ENCODE measurements at places on chromosomes 1 and 21. TPM values are rescaled to one million over a fixed set of nuclear protein-coding genes. Genes with fewer than 3 reads are reported as not detected.

HHIPL2 gene
- 0.16 TPM for total RNA-seq

TRNP1 gene
- 16.4 TPM for total RNA-seq

ZNF678 gene
- 73.5 TPM for total RNA-seq

LRRC8B gene
- total RNA-seq: 32.8 TPM

TRIM46 gene
- total RNA-seq: 21.1 TPM

C8B gene
- total RNA-seq: not detected

DIO1 gene
- total RNA-seq: not detected

COL16A1 gene
- 5.8 TPM for total RNA-seq
